RWPE2 (cell line): ENCODE measurements at places on chromosomes 6 and 20.

- peak; percentile 56 for DNase-seq
Observed at GRCh38 chr6:53793318-53794136, 1.3 kb upstream of the LRRC1 start.

DNA sequence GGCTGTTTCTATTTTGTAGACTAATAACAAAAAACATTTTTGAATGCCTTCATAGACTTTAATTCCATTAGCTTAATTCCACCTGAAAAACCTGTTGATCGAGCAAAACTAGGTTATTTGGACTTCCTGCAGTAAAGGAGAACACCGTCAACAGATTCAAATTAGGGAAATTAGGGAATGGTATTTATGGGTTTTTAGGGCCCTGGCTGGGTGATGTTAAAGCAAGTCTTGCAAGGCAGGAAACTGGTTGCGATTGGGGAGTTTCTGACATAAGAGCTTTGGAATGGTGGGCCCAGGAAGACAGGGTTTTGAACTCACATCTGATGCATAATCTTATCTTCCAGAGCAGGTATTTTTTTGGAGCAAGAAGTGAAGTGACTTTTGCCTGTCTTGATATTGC is 40.1 kb upstream of the TFAP2C start:
- no peak for DNase-seq

GRCh38 chr20:20212675-20213096 is 155.2 kb upstream of the INSM1 start:
- no peak for DNase-seq

DNA sequence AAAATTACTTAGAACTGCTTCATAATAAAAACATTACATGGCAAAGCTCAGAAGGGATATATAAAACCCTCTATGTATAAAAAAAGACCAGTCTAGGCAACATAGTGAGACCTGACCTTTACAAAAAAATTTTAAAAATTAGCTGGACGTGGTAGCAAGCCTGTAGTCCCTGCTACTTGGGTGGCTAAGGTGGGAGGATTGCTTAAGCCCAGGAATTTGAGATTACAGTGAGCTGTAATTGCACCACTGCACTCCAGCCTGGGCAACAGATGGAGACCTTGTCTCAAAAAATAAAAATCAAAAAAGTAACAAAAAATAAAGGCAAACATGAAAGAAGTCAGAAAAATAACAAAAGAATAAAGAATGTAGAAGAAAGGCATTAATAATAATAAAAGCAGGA is 21.5 kb upstream of the TPD52L1 start:
- no peak for DNase-seq

DNA sequence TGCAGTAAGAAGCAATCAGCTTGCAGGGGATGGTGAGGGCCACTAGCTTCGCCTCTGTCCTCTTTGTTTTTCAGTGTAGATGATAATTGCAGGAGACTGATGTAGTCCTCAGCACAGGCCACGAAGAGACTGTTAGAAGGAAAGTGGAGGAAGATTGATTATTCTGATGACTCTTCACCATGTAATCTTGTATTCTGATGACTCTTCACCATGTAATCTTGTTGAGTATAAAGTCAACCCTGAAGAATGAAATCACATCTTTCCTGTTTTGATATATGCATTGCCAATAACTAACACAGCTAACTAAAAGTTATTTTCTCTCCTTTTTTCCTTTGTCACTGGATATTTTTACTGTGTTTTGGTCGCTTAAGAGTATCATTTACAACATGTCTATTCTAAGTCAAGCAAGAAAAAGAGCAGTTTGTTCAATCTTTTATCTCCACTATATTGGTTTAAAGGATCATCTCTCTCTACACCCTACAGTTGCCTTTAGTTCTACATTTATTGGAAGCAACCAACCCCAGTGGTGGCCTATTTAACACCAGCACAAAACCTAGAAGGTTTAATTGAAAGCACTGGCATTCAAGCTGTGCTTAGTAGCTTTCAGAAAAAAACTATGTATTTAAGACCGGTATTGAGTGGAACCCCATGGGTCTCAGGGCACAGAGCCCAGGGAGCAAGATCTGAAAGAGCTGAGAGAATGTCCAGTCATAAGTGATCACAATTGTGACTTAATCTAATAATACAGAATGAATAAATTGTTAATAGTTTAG is 107.2 kb upstream of the BTBD3 start:
- DNase-seq = no peak

- DNase-seq = no peak
Observed at GRCh38 chr20:51687630-51688029, 80.6 kb downstream of the ATP9A start.

DNA sequence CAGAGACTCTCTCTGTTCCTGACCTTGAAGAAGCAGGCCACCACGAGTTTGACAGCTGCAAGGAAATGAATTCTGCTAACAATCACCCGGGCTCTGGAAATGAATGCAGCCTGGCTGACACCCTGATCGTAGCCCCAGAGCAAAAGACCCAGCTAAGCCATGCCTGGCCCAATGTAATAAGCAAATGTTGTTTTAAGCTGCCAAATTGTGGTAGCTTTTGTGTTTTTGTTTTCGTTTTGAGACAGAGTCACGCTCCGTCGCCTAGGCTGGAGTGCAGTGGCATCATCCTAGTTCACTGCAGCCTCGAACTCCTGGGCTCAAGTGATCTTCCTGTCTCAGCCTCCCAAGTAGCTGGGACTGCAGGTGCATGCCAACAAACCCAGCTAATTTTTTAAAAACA is 3.3 kb upstream of the OXT start:
- no peak for DNase-seq

GRCh38 chr20:47672166-47672565 is 113.1 kb downstream of the SULF2 start:
- peak; percentile 83 for DNase-seq

DNA sequence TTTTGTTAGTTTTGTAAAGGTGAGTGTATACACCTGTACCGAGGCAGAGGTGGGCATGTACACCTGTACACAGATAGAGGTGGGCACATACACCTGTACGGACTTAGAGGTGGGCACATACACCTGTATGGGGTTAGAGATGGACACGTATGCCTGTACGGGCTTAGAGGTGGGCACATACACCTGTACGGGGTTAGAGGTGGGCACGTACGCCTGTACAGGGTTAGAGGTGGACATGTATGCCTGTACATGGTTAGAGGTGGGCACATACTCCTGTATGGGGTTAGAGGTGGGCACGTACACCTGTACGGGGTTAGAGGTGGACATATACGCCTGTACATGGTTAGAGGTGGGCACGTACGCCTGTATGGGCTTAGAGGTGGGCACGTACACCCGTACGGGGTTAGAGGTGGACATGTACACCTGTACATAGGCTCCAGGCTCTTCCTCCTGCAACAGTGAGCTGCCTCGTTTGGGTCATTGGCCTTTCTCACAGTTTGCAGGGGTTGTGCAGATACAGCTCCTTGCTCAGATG is 63.7 kb downstream of the PHACTR3 start:
- peak; percentile 51 for DNase-seq

GRCh38 chr6:7529141-7529540 is 12.3 kb upstream of the DSP start:
- no peak for DNase-seq

DNA sequence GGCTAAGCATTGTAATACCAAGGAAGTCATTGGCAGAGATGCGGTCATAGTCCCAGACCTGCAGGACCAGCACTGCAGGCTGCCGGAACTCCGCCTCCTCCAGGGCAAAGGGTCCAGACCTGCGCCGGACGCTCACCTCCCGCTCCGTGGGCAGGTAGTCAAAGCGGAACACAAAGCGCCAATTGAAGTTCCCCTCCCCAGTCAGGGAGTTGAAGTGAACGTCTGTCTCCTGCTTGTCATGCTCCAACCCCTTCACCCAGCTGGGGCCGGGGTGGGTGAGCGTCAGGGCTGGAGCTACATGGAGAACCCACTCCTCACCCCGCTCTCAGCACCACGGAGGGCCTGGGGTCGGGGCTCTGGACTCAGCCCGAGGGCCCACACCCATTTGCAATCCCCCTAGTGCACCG is 18.2 kb downstream of the ERGIC3 start:
- no peak for DNase-seq

- peak; percentile 77 for DNase-seq
Observed at GRCh38 chr20:32986331-32986966, 17.8 kb downstream of the SUN5 start.

- no peak for DNase-seq
Observed at GRCh38 chr6:31556307-31556706, 8.9 kb downstream of the NFKBIL1 start.

- DNase-seq = no peak
Observed at GRCh38 chr20:10113746-10114145, 79.0 kb downstream of the ANKEF1 start.

DNA sequence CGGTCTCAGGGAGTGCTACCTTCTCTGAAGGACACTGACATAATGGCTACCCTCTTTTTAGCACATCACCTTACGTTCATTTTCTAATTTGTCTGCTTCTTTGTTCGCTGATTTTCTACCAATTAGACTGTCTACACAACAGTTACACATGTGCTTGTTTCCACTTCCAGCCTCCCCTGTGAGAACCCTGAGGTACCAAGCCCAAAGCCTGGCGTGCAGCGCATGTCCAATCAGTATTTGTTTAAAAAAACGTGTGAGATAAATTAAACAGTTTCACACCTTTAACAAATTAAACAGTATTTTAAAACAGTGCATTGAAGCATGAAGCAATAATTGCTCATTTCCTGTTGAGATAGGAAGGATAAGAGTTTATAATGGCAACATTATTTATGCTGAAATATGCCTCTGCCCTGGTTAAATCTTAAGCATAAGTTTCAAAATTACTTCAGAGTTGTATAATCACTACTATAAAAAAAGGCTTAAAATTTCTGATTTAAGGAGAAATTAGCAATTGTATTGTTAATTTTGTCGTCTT is 88.9 kb downstream of the MAP3K5 start:
- DNase-seq = no peak

GRCh38 chr6:126795161-126795560 is 323.3 kb upstream of the RSPO3 start:
- DNase-seq = no peak

- no peak for DNase-seq
Observed at GRCh38 chr20:52738081-52738480, 234.1 kb upstream of the TSHZ2 start.

GRCh38 chr6:44856479-44856878 is 469.0 kb downstream of the CDC5L start:
- DNase-seq = no peak

DNA sequence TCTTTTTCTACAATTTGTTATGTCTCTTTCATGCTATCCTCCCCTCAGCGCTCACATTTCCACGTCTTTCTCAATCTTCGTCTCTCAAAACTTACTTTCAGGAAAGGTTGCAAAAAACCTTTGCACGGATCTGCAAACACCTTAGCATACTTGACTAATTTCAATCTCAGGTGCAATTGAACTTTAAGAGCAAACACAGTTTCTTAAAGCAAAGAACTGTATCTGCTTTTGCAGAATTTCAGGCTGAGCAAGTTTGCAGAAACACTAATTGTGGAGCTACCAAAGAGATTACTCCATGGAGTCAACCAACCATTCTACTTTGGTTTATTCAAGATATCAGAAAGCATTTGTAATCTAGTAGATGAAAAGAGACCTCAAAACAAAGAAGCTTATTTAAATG is 668.2 kb upstream of the MARCKS start:
- no peak for DNase-seq

DNA sequence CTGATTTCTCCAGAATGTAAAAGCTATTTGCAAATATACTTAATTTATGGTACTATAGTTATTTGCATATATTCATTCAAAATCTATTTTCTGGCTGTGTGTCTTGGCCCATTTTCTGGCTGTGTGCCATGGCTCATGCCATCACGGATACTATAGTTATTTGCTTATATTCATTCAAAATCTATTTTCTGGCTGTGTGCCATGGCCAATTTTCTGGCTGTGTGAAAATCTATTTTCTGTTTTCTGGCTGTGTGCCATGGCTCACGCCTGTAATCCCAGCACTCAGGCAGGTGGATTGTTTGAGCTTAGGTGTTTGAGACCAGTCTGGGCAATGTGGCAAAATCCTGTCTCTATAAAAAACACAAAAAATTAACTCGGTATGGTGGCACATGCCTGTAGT is 28.9 kb upstream of the RIPK1 start:
- no peak for DNase-seq

GRCh38 chr20:59182401-59183044 is 18.9 kb downstream of the ZNF831 start:
- DNase-seq = no peak

GRCh38 chr6:134331256-134331655 is 13.3 kb upstream of the SGK1 start:
- no peak for DNase-seq

- DNase-seq = no peak
Observed at GRCh38 chr6:151761851-151762250, 45.6 kb upstream of the ESR1 start.

- DNase-seq = no peak
Observed at GRCh38 chr6:131532580-131533039, 40.4 kb upstream of the ARG1 start.

GRCh38 chr6:37372116-37372515 is 18.3 kb downstream of the RNF8 start:
- DNase-seq = no peak

DNA sequence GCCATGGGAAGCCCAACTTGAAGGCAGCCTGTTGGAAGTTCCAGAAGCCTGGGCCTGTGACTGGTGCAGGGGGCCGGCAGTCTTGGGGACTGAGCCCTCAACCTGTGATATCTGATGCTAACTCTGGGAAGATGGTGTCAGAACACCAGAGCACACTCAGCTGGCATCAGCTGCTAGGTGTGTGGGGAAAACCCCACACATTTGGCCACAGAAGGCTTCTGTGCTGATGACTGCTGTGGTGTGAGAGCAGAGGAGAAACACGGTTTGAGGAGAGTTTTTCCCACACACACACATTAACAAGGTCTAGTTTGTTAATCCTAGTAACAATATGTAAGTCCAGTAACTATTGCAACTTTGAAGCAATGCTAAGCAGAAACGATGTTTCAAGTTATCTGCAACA is 78.0 kb downstream of the PSMB1 start:
- no peak for DNase-seq

DNA sequence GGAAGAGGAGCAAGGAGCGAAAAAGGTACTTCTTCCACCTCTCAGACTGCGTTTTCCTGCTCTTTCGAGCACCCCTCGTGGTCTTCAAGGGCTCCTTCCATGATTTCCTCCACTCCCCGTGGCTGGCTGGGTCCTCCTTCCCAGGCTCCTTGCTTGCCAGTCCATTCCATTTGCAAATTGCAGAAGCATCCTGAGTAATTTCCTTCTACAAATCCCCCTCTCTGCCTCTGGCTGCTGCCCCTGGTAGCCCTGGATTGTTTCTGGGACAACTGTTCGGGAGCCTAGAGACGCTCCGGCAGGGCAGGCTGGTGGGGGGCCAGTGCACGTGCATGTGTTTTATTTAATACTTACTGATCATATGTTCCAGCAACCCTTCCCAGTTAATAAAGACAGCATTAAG is 173.1 kb downstream of the ZMYND8 start:
- no peak for DNase-seq

DNA sequence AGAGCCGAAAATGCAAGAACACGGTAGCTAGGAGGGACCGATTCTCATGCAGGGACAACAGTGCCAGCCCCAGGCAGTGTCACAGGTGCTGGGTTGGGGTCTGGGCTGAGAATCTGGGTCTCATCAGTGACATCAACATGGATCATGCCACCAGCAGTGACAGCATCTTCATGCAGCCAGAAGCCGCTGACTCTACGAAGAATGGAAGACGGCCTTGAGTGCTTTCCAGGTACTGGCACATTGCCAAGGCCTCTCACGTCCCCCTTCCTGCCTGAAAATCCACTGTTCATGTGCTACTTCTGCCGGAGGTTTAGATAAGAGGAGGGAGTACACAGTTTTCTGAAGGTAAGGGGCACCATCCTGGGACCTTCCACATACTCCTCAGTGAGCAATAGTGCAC is 141.1 kb upstream of the FOXQ1 start:
- DNase-seq = no peak
